ENCODE measurements at places on chromosomes 5 and 9. TPM values are rescaled to one million over a fixed set of nuclear protein-coding genes. Genes with fewer than 3 reads are reported as not detected.

- ATAC-seq: peak; percentile 64
These were observed 66.6 kb upstream of the STXBP1 start for GRCh38 chr9:127545196-127546124.

- ATAC-seq: no peak
These were observed 58.0 kb downstream of the GOLM1 start for GRCh38 chr9:86041311-86041741.

- no peak for ATAC-seq
These were observed 25.9 kb upstream of the MSANTD3 start for GRCh38 chr9:100401042-100401441.

DNA sequence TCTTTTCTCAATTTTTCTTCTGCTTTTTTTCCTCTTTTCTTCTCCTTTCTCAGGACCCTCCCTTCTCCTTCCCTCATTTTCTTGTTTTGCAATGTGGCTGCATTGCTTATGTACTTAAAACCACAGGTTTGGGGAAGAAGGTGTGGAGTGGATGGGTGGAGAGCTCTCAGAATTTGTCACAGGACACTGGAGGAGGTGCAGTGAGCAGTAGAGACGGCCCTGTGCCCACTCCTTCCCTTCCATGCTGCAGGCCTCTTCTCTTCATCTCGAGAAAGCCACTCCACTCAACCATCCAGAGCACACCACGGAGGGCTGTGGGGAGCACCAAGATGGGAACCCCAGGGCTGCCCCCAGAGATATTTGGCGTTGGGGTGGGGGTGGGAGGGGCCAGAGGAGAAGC lies 92.3 kb downstream of the FSTL4 start:
- no peak for ATAC-seq

- no peak for ATAC-seq
These were observed 141.1 kb upstream of the IRX2 start for GRCh38 chr5:2892466-2893000.

- no peak for ATAC-seq
These were observed 129.9 kb downstream of the DMXL1 start for GRCh38 chr5:119200795-119201194.

DNA sequence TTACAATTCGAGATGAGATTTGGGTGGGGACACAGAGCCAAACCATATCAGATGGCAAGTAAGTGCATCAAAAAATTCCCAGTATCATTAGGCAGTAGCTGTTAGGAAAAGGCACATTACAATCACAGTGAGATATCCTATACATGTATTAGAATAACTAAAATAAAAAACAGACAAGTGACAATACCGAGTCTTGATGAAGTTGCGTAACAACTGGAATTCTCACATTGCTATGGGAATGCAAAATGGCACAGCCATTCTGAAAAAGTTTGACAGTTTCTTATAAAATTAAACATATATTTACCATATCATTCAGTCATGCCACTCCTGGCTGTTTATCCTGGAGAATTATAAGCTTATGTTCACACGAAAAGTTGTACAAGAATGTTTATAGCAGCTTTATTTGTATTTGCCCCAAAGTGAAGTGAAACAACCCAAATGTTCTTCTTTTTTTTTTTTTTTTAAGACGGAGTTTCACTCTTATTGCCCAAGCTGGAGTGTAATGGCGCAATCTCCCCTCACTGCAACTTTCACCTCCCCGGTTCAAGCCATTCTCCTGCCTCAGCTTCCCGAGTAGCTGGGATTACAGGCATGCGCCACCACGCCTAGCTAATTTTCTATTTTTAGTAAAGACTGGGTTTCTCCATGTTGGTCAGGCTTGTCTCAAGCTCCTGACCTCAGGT lies 93.1 kb upstream of the TLE1 start:
- ATAC-seq: no peak

- no peak for ATAC-seq
These were observed 167.2 kb downstream of the CTNND2 start for GRCh38 chr5:11737010-11737409.

GRCh38 chr9:121859646-121860045 lies 208.2 kb downstream of the DAB2IP start:
- no peak for ATAC-seq

GRCh38 chr9:24912767-24913166 lies 367.1 kb upstream of the IZUMO3 start:
- no peak for ATAC-seq

DNA sequence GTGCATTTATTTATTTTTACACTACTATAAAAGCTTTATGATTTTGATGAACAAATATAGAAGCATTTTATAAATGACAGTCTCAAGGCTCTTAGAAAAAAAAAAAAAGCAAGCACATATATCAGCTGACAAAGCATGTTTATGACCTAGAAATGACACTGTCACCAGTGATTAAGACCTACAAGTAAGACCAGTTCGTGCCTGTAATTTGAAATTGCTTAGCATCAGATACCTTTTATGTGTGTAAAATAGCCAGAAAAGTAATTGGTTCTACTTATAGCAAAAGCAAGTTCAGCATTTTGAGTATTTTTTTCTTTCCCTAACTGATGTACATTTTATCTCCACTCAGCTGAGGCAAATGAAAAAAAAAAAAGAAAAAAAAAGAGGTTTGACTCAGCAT lies 808.4 kb downstream of the CDH18 start:
- no peak for ATAC-seq

- ATAC-seq: no peak
These were observed 126.7 kb downstream of the PPP2R2B start for GRCh38 chr5:146751781-146752401.

DNA sequence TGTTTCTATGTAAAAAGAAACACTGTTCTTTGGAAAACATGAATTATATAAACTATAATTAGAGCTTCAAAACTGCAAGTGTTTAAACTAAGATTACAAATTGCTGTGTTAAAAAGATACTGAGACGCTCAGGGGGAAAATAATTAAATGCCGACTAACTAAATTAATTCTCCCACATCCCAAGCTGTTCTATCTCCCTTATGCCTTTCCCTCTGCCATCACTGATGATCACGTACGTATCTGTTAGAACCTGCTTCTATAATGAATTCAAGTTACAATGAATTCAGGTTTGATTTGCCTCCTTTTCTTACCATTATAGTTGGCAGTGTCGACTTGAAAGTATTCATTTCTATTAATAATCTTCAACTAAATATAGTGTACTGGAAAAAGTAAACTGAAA lies 349.9 kb upstream of the CDH6 start:
- ATAC-seq: no peak

DNA sequence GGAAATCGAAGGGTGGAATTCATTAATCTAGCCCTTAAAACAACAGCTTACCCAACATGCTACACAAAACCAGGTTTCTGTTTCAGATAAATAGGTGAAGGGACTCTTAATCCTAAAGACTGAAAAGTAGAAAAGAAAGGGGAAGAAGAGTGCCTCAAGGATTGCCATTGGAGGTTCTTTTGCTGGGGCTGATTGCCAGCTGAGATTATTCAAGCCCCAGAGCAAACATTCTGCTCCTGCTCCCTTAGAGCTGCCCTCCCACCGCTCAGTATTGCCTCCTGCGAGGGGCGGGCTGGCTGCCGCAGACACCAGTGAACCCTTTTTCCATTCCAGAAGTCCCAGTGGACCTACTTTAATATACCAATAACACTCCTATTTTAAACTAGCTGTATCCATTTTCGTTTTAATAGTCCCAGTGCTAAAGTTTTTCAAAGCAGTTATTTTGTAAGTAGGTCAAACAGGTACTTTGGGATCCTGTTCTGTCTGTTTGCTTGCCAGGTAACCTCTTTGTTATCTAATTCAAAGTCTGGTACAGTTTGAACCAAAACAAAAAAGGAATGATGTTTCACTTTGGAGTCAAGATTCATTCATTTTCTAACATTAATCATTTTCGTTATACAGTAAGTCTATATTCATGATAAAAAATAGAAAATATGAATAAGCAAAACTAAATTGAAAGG lies 38.6 kb downstream of the HMGCS1 start:
- no peak for ATAC-seq

- peak; percentile 62 for ATAC-seq
These were observed 65.1 kb downstream of the BASP1 start for GRCh38 chr5:17282283-17283120.

GRCh38 chr9:137520614-137521404 lies 29.4 kb downstream of the PNPLA7 start:
- peak; percentile 11 for ATAC-seq

- no peak for ATAC-seq
These were observed 16.2 kb downstream of the GPR21 start for GRCh38 chr9:123049589-123050222.

DNA sequence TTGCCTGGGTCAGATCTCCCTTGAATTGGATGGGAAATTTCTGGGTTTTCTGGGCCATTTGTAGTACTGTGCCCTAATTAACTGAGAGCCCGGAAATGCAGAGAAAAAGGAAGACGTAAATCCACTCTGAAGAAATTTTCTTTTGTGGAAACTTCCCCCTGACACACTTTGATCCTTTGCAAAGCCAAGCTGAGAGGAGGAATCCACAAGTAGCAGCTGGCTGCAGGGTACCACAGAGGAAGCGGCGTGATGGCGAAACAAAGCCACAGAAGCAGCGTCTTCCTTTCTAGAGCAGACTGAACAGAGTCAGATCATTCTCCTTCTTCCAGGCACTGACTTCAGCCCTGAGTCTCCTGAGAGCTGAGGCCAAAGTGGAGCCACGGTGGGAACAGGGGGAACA lies 47.1 kb upstream of the ZNF354A start:
- ATAC-seq: no peak

DNA sequence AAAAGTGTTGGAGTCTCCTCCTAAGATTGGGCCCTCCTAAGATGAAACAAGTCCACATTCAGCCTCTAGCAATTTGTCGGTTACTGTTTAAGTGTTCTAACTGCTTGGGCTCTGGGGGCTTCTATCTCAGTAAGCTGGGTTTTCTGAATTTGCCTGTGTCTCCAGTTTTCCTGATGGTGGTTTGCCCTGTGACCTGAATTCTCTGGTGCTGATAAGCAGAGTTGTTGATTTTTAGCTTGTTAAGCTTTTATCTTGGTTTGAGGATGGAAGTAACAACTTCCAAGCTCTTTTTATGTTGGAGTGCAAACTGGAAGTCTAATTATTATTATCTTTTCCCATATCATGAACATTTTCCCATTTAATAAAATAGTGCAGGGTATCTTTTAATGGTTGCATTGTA lies 30.9 kb downstream of the HSD17B4 start:
- no peak for ATAC-seq

DNA sequence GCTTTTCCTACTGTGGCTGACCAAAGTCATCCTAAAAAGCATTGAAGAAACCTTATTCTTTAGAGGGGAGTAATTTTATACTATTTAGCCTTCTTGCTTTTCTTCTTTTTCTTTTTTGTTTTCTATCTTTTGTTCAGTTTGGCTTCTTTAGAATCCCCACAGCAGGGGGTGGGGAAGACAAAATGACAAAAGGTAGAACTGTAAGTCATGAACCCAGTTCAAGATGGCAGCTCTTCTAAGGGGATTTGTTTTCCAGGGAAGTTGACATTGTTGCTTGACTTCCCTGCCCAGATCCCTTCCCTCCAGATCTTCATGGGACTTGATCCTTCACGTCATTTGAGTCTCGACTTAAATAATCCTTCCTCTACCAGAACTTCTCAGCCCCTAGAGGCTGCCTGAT lies 692.4 kb upstream of the DMAC1 start:
- no peak for ATAC-seq

DNA sequence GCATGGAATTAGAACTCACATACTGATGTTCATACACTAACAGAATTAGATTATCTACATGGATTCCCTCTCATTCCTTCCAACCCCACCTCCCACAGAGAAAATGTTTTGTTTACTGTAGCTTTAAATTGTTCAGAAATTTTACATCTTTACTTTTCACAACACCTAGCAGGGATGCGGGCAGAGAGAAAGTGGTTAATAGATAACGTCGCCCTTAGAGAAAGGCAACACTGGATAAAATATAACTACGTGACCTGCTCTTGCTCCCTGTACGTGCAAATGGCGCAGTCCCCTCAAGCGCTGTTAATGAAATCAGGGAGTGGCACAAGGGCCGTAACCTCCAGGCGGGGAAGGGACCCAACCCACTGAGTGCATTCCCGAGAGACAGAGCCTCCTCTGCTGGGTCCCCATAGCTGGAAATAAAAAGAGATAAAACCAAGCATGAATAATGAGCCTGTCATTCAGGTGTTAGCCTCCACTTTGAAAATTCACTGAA lies 125.3 kb upstream of the DAPK1 start:
- ATAC-seq: no peak

GRCh38 chr5:57736716-57737115 lies 254.1 kb upstream of the ACTBL2 start:
- no peak for ATAC-seq

DNA sequence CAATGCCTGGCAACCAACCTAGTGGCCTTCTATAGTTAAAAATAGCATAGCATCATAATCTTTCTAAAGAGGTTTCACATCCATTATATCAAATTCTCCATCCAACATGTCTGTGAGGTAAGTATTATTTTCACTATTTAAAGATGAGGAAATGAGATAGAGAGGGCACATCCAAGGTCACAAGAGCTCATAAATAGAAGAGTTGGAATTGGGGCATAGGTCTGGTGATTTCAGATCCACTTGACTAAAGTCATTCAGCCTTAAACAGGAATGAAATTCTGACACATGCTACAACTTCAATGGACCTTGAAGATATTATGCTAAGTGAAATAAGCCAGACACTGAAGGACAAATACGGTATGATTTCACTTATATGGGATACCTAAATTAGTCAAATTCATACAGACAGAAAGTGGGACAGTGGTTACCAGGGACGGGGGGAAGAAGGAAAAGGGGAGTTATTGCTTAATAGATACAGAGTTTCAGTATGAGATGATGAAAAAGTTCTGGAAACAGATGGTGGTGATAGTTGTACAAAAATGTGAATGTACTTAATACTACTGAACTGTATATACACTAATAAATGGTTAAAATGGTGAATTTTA lies 259.6 kb upstream of the NR4A3 start:
- ATAC-seq: no peak

- no peak for ATAC-seq
These were observed 33.3 kb downstream of the RICTOR start for GRCh38 chr5:39040875-39041274.

GRCh38 chr9:20043035-20043434 lies 254.2 kb upstream of the SLC24A2 start:
- no peak for ATAC-seq

Gene IGIP
- total RNA-seq: 2.6 TPM

Gene PCDHGA2
- 0.68 TPM for total RNA-seq

Gene ENHO
- total RNA-seq: 0.24 TPM

Gene GPX3
- total RNA-seq: 125 TPM

Gene POU5F2
- total RNA-seq: 0.80 TPM

Gene PCDHGA6
- total RNA-seq: 1.2 TPM

Gene COL27A1
- 13.6 TPM for total RNA-seq

Gene OR1Q1
- not detected for total RNA-seq

Gene ADAMTSL2
- total RNA-seq: 0.88 TPM

Gene PARP8
- 10.3 TPM for total RNA-seq
